Spinal cord (tissue), 10 donors: ENCODE measurements at places on chromosomes 2 and 18.

DNA sequence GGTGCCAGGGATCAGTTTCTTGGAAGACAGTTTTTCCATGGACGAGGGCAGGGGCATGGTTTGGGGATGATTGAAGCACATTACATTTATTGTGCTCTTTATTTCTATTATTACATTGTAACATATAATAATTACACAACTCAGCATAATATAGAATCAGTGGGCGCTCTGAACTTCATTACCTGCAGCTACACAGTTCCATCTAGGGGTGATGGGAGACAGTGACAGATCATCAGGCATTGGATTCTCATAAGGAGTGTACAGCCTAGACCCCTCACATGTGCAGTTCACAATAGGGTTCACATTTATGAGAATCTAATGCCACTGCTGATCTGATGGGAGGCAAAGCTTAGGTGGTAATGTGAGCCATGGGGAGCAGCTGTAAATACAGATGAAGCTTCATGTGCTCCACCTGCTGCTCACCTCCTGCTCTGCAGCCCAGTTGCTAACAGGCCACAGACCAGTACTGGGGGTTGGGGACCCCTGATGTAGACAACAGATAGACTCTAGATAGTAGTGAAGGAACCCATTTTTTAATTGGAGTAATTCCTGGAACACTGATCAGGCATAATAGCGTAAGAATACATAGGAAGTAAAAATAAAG, 41.5 kb upstream of the MC4R start:
- no peaks in the 10 kb centered on the region for H3K4me1 ChIP-seq
- no peaks in the 10 kb centered on the region for H3K36me3 ChIP-seq
- no peak overlapping the region for H3K27ac ChIP-seq
- no peaks in the 10 kb centered on the region for H3K27me3 ChIP-seq
- H3K4me3 ChIP-seq = no peak overlapping the region

GRCh38 chr18:9531791-9532410, 56.6 kb downstream of the RALBP1 start:
- H3K36me3 ChIP-seq = peaks cover 42% of the 10 kb centered on the region
- DNase-seq = no peak
- H3K4me1 ChIP-seq = peaks cover 20% of the 10 kb centered on the region

GRCh38 chr2:127551221-127551930, 15.9 kb downstream of the MYO7B start:
- H3K36me3 ChIP-seq = no peaks in the 10 kb centered on the region
- H3K27me3 ChIP-seq = no peaks in the 10 kb centered on the region
- no peak for DNase-seq

DNA sequence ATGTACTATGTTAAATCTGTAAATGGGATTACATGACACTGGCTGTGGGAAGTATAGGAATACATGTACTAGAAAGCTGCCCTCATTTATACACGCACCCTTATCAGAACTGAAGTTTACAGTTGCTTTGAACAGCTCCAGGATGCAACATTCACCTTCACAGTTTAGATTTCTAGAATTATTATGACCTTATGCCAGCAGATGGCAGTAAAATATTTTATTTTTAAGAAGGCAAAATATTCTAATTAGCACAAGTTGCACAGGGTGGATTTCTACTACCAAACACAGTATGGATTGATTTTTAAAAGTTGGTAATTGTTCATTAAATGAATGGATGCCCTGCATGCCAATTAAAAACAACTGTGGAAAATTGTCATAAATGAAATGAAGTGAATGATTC, 670.4 kb downstream of the KCNJ3 start:
- DNase-seq = peak; percentile 38
- H3K36me3 ChIP-seq = no peaks in the 10 kb centered on the region
- H3K4me1 ChIP-seq = no peaks in the 10 kb centered on the region
- no peak overlapping the region for H3K4me3 ChIP-seq
- H3K27me3 ChIP-seq = no peaks in the 10 kb centered on the region

DNA sequence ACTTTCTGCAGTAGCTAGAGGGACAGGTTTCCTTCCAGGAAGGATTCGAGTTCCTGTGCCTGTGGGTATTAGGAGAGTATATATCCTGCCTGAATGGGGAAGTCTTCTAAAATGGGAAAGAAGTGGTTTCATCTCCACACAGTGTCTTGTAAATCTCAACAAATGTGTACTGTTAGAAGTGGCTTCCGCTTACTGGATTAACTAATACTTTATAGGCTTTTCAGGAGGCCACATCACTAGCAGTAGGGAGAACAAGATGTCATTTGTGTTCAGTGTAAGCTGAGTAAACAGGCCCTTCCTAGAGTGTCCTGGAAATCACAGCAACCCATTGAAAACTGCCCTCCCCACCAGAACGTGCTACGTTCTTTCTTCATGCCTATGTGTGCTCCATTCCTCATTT, 12.5 kb upstream of the POLR1B start:
- H3K27ac ChIP-seq = peak overlapping the region; percentile 11
- no peak overlapping the region for H3K4me3 ChIP-seq
- no peaks in the 10 kb centered on the region for H3K27me3 ChIP-seq

GRCh38 chr2:122851972-122852531, 1096.6 kb downstream of the TSN start:
- H3K27me3 ChIP-seq = no peaks in the 10 kb centered on the region
- H3K27ac ChIP-seq = no peak overlapping the region
- H3K4me3 ChIP-seq = no peak overlapping the region
- peaks cover 2% of the 10 kb centered on the region for H3K4me1 ChIP-seq

DNA sequence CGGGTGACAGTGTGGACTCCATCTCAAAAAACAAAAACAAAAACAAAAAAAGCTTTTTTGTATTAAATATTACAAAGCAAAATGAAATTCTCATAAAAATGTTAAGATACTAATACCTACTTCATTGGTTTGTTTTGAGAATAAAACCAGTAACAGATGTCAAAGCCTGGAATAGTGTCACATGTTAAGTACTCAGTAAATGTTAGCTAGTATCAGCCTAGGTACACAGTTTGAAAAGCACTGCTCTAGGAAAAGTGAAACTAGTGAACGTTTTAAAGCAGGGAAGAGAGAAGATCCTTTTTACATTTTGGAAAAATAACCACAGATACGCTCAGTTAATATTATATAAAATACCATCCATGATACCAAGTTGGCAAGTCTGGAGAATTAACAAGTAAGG, 37.1 kb upstream of the ADAM17 start:
- H3K4me3 ChIP-seq = no peak overlapping the region
- H3K4me1 ChIP-seq = no peaks in the 10 kb centered on the region
- no peak for DNase-seq
- H3K27me3 ChIP-seq = no peaks in the 10 kb centered on the region

DNA sequence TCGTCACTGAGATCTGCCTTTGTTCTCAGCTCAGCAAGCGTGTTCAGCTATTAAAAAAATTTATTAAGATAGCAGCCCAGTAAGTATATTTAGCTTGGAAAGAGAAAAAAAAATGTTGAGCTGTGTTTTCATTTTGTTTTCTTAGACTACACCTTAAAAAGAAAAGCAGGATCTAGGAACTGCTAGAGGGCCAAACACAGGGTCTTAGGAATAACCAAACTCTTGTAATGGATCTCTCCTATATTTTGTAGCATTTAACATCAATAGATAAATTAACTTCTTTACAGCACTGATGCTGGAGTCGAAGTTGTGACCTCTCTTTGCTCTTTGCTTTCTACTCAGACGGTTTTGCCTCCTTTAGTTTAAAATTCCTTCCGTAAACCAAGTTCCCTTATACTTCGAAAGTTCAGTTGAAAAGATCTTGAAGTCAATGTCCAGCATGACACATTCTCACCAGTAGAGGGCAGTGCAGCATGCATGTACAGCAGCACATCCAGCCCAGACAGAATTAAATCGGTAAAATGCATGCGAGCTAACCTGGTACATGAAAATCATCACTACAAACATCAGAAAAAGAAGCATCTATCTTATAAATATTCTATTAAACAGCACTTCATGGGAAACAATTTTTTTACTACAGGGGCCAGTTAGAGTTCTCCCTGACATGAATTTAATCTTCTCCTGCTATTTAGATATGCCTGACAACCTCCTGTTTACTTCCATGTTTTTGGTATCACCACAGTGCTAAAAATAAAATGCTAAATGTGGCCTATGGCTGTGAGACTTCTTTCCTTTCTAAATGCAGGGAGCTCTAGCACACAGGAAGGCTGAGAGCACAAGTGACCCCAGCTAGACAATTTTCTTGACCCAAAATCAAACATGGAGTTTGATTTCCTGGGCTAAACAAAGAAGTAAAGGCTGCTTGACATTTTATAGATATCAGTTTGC, 48.2 kb upstream of the MAP3K20 start:
- DNase-seq = peak; percentile 77
- peaks cover 12% of the 10 kb centered on the region for H3K36me3 ChIP-seq
- H3K4me3 ChIP-seq = no peak overlapping the region
- H3K27ac ChIP-seq = peak overlapping the region; percentile 50
- H3K27me3 ChIP-seq = no peaks in the 10 kb centered on the region

DNA sequence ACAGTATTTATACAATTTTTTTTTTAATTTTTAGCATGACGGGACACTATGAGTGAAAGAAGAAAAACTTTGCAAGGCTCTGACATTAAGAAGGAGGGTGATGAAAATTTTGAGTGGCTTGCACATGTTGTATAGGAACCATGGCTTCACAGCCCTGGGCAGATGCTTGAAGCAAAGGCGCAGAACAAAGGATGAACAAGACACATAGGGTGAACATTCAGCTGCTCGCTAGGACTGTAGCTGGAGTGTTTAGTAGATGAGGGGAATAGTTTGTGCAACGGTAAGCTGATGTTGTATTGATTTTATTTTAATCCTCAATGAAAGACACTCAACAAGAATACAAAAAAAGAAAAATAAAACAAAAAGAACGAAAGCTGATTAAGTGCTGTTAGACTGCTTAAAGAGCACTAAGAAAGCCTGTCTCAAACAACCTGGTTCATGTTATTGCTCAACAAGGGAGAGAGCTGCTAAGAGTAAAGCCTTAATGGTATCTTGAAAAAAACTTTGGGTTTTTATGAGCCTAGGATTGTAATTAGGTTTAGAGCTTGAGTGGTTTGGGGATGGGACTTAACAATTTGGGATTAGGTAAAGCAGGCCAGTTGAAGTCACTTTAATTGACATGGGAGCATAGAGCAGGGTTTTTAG, 41.2 kb upstream of the GCFC2 start:
- no peak overlapping the region for H3K27ac ChIP-seq
- no peaks in the 10 kb centered on the region for H3K4me1 ChIP-seq
- no peaks in the 10 kb centered on the region for H3K36me3 ChIP-seq
- H3K27me3 ChIP-seq = no peaks in the 10 kb centered on the region
- no peak for DNase-seq
- H3K4me3 ChIP-seq = no peak overlapping the region

DNA sequence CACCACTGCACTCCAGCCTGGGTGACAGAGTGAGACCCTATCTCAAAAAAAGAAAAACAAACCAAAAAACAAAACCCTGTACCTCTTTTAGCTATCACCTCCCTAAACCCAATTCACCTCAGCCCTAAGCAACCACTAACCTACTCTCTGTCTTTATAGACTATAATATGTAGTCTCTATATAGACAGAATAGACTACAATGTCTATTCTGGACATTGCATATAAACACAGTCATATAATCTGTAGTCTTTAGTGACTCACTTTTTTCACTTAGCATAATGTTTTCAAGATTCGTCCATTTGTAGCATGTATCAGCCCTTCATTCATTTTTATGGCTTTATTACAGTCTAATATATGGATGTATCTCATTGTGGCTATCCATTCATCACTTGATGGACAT, 37.2 kb upstream of the MRPL33 start:
- H3K4me3 ChIP-seq = no peak overlapping the region
- no peak overlapping the region for H3K27ac ChIP-seq
- H3K27me3 ChIP-seq = no peaks in the 10 kb centered on the region
- H3K4me1 ChIP-seq = peaks cover 13% of the 10 kb centered on the region

DNA sequence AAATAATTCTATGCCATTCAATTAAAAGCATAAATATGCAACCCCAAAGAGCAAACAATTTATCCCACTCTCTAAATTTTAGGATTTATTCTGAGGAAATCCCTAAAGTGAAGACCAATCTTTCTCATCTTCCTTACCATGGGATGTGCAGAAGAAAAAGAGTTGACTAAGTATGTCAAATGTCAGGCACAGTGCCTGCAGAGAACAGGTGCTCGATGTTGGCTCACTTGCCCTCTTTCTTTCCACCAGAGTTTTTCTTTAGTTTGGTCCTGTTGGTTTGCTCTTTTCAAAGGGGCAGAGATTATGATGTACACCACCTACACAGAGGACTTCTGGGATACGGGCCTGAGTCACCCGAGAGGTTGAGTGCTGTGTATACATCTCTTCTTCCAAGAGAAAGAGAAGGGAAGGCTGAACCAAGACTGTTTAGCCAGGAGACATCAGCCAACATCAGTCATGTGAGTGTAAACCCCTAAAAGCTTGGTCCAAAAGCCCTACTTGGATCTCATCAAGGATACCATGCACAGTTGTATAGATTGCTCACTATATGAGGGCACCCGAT, 51.7 kb downstream of the SUMO1 start:
- no peaks in the 10 kb centered on the region for H3K36me3 ChIP-seq
- DNase-seq = no peak
- no peak overlapping the region for H3K27ac ChIP-seq
- H3K4me1 ChIP-seq = no peaks in the 10 kb centered on the region

GRCh38 chr2:120637847-120638246, 97.8 kb upstream of the GLI2 start:
- no peaks in the 10 kb centered on the region for H3K36me3 ChIP-seq
- peaks cover 2% of the 10 kb centered on the region for H3K27me3 ChIP-seq
- H3K27ac ChIP-seq = no peak overlapping the region
- H3K4me1 ChIP-seq = peaks cover 9% of the 10 kb centered on the region
- H3K4me3 ChIP-seq = no peak overlapping the region
- no peak for DNase-seq

GRCh38 chr2:40315683-40316082, 136.2 kb downstream of the SLC8A1 start:
- no peaks in the 10 kb centered on the region for H3K27me3 ChIP-seq
- peak; percentile 12 for DNase-seq
- H3K27ac ChIP-seq = no peak overlapping the region
- H3K4me1 ChIP-seq = no peaks in the 10 kb centered on the region
- H3K36me3 ChIP-seq = no peaks in the 10 kb centered on the region
- H3K4me3 ChIP-seq = no peak overlapping the region

GRCh38 chr2:226865273-226865672, 29.4 kb downstream of the RHBDD1 start:
- no peak overlapping the region for H3K4me3 ChIP-seq
- H3K27ac ChIP-seq = no peak overlapping the region
- no peaks in the 10 kb centered on the region for H3K36me3 ChIP-seq
- peaks cover 4% of the 10 kb centered on the region for H3K4me1 ChIP-seq
- no peaks in the 10 kb centered on the region for H3K27me3 ChIP-seq
- no peak for DNase-seq

- H3K27ac ChIP-seq = no peak overlapping the region
- peaks cover 14% of the 10 kb centered on the region for H3K4me1 ChIP-seq
- H3K36me3 ChIP-seq = peaks cover 2% of the 10 kb centered on the region
- no peaks in the 10 kb centered on the region for H3K27me3 ChIP-seq
- no peak overlapping the region for H3K4me3 ChIP-seq
Measured at GRCh38 chr2:11757101-11757500, 10.7 kb downstream of the LPIN1 start.

GRCh38 chr2:224556381-224556780, 28.8 kb downstream of the CUL3 start:
- no peak overlapping the region for H3K4me3 ChIP-seq
- no peak overlapping the region for H3K27ac ChIP-seq
- no peaks in the 10 kb centered on the region for H3K27me3 ChIP-seq
- no peak for DNase-seq
